ENCODE measurements at places on chromosomes 12 and 14.

DNA sequence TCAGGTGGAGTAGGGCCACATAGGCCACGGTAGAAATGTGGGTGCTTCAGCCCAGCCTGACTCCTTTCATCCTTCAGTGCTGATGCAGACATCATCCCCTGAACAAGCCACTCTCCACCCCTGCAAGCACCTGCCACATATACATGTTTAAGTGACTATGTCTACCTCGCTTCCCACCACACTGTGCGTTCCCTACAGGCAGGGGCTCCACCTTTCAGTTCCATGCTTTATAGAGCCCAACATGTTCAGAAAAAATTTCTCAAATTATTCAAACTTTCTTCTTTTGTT, 11.6 kb downstream of the SLC7A7 start:
- DNase-seq, result no peak

DNA sequence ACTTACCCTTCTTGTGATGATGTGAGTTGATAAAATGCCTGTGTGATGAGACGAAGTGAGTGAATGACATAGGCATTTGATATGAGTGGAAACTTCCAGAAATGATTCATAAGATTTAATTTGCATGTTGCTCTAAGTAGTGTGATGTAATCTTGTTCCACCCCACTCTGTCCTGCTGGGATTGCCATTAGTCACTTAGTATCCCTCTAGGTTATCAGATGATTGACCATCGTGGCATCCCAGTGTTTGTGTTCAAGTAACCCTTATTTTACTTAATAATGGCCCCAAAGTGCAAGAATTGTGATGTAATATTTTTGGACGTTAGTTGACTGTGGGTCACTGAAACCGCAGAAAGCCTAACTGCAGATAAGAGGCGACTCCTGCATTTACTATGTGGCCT, 214.4 kb upstream of the DIO2 start:
- no peak for DNase-seq

- DNase-seq, result no peak
Observed at GRCh38 chr14:68585690-68586089, 207.2 kb downstream of the ZFP36L1 start.

- no peak for DNase-seq
Observed at GRCh38 chr12:65778258-65779090, 45.8 kb upstream of the HMGA2 start.

- no peak for DNase-seq
Observed at GRCh38 chr12:114744691-114745090, 60.7 kb upstream of the TBX3 start.

GRCh38 chr12:93166541-93167307, 211.0 kb upstream of the NUDT4 start:
- no peak for DNase-seq

DNA sequence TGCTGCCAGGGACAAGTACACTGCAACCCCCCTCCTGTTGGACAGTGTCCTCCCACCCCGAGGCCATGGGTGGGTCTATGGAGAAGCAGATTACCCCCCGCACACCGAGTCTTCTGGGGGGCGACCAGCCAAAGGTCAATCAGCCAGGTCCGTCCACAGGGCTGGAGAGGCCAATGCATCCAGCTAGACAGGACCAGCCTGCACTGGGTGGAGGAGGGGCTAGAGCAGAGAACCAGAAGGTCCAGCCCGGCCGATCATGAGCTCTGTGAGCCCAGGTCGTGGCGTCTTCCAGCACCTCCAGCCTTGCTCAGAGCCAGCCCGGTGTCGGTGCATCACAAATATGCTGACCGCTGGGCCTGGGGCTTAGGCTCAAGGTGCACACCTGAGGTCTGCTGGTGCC, 8.2 kb upstream of the ADSS1 start:
- DNase-seq, result no peak

DNA sequence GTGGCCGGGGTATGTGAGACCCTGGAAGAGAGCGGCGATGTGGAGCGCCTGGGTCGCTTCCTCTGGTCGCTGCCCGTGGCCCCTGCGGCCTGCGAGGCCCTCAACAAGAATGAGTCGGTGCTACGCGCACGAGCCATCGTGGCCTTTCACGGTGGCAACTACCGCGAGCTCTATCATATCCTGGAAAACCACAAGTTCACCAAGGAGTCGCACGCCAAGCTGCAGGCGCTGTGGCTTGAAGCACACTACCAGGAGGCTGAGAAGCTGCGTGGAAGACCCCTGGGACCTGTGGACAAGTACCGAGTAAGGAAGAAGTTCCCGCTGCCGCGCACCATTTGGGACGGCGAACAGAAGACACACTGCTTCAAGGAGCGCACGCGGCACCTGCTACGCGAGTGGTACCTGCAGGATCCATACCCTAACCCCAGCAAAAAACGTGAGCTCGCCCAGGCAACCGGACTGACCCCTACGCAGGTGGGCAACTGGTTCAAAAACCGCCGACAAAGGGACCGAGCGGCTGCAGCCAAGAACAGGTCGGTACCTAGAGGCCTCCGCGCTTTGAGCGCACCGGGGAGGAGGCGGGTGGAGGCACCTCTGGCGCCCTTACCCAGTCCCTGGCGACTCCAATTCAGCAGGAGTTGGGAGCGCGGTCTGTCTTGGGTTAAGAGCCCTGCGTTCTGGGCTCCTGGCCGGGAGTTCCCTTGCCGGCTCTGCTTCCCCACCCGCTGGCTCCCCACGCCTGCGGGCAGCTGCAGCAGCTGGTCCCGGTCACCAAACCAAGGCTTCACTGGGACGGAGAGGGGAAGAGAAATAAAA, 700 bp downstream of the SIX6 start:
- DNase-seq, result no peak

DNA sequence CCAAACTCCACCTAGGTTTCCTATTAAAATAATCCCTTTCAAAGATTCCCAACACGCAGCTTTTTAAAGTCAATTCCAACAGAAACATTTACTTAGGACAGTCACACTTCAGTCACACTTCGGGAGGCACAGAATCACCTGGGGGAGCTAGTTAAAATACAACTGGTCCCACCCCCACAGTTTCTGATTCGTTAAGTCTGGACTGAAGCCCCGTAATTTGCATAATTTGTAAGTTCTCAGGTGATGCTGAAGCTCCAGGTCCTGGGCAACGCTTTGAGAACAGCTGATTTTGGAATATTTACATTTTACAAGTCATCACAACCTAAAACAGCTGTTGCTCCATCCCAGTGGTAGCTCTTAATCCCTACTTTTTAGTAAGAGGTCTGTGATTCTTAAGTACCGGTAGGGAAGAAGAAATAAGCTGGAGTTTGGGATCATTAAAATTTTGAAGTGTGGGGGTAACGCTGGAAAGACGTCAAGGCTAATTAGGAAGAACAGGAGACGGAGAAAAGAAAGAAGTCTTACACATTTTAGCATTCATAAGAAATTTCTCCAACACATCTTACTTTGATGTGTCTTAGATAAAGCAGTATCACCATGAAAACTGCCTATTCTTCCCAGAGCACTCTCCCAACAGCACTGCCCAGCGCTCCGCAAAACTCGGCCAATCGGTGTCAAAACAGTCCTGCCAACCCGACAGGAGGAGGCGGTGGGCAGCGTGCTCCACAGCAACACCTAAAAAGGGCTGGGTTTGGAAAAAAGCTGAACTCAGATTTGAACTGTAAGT, 1.1 kb downstream of the IPO8 start:
- DNase-seq, result no peak

DNA sequence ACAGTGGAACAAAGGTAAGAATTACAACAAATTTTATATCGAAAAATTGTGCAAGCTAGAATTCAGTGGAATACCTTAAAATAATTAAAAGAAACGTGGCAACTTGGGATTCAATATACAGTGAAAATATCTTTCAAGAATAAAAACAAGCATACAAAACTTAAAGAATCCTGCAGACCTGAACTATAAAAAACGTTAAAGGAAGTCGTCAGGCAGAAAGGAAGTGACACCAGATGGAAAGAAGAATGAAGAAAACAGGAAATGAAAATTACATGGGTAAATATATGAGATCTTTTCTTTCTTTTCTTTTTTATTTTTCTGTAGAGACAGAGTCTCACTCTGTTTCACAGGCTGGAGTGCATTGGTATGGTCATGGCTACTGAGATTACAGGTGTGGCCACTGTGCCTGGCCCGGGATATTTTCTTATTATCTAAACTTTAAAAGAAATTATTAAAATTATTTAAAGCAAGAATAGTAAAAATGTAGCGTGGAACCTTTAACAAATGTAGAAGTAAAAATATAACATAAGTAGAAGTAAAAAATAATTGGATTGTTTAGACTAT, 4.7 kb downstream of the MGP start:
- no peak for DNase-seq

DNA sequence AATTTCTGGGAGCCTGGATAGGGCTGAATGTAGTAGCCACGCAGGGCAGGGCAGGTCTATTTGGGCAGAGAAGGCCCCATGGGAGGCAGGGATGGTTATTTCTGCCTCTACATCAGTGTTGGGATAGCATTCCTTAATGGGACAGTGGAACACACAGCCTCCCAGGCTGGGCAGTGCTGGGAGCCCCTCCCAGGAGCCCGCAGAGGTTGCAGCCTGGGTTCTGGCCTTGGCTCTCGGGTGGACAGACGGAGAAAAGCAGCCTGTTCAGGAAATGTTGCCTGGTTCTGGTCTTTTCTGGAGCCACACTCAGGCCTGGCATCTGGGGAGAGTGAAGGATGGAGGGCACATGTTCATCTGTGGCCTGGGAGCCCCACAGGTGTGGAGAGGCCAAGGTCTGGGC, 479 bp upstream of the NOS1 start:
- no peak for DNase-seq

GRCh38 chr12:125186471-125187147, 121.4 kb downstream of the AACS start:
- no peak for DNase-seq

DNA sequence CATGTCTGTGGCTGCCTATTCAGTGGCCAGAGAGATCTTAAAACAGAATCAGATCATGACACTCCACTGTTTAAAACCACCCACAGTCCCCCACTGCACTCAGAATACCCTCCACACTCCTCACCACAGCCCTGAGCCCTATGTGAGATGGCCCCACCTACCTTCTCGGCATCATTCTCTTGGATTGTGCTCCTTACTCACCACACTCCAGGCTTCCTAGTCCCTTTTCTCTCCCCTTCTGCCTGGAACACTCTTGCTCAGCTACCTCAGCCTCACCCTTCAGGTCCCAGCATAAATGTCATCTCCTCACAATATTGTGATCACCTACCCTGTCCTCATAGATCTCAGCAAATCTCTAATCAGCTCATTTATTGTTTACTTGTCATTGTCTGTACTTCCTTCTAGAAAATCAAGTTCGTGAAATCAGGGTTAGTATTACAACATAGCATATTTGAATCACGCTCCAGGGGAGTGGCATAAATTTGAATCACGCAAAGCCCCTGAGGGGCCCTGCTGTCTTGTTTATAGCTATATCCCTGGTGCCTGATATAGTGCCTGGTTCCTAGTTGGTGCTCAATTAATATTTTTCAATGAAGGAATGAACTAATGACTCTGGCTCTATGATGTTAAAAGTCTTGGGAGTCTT, 42.8 kb downstream of the SLC35F4 start:
- DNase-seq, result no peak

DNA sequence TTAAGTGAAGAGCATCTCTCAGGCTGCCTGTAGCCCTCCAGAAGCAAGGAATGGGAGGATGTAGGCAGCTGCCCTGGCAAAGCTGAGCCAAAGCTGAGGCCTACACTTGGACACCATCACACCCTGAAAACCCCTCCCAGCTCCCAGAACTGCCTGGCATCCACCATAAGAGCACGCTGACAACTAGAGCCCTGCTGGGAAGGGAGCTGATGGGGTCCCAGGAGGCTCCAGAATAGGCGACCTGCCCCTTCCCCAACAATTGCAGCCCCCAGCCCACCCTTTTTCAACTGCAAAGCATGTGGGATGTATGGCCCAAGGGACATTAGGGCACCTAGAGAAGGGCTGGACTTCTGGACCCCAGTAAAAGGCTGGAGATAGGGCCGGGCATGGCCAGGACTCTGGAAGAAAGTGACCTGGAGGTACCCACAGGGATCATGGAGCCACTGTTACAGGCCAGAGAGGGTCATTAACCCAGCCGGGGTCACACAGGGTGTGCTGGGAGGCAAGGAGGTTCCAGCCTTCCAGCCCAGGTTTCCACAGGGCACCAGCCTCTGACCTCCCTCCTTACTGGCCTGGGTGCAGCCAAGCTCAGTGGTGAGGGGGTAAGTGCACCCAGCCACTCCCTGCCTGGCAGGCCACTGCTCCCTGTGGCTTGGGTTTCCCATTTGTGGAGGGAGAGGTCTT, 27.8 kb downstream of the FAM222A start:
- DNase-seq, result no peak

DNA sequence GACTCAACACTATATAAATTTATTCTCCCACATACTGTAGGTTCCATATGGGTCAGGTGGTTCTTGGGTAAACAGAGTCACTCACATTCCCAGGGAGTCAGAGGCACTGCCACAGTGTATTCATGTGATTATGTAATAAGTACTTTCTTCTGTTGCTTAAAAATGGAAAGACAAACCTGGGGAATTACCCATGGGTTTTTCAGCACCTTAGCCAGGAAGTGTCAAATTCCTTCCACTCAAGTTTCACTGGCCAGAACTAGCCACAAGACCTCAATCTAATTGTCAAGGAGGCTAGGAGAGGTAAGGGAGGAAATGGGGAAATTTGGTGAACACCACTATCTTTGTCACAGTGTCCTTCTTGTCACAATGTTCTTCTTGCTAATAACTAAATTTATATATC, 333.2 kb upstream of the MDGA2 start:
- no peak for DNase-seq

DNA sequence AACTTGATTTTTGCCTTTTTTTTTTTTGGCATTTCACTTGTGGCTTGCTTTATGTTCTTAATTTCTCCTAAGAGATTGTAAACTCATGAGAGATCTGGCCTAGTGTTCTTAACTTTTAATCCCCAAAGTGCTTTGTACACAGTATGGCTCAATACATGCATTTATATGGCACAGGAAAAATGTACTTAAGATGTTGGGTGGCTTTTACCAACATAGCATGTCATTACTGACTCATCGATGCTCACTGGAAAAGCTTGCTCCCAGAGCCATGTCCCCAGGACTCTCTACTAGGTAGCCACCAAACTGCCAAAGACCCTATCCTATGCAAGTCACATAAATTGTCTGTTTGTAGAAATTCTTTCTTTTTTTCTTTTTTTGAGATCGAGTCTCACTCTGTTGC, 13.1 kb upstream of the SMCO3 start:
- DNase-seq, result no peak

GRCh38 chr14:102220031-102220430, 80.3 kb downstream of the WDR20 start:
- no peak for DNase-seq

DNA sequence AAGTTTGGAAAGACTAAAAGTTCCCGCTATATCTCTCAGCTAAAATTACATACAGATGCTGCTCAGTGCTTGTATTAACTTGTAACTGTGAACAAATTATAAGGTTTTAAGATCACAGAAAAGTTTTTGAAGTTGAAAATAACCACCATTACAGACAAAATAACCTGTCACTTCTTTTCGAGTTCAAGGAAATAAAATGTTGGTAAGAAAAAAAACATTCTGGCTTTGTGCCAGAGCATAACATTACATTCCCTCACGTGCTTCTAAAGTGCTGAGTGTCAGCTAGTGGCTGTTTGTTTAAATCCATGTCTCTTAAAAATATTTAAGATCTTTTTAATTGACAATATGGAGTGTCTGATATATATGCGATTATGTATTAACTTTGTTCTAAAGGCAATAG, 27.2 kb upstream of the ADAMTS20 start:
- no peak for DNase-seq

- DNase-seq, result no peak
Observed at GRCh38 chr14:104644656-104645378, 40.2 kb upstream of the TMEM179 start.
